Spinal cord (tissue), 10 donors: ENCODE measurements at places on chromosomes 13 and 19. TPM values are rescaled to one million over a fixed set of nuclear protein-coding genes. Genes with fewer than 3 reads are reported as not detected.

Gene KLK2
- polyA plus RNA-seq, result 0.38 TPM

Gene PRSS57
- polyA plus RNA-seq, result 0.15 TPM

Gene ZNF628
- polyA plus RNA-seq, result 6.6 TPM

Gene OR7A5
- not detected for polyA plus RNA-seq

Gene NLRP9
- polyA plus RNA-seq, result not detected

Gene GAPDHS
- not detected for polyA plus RNA-seq

Gene CLIP3
- 331 TPM for polyA plus RNA-seq

Gene WDR88
- polyA plus RNA-seq, result 1.4 TPM

Gene PSG7
- not detected for polyA plus RNA-seq

Gene ZNF574
- polyA plus RNA-seq, result 17.2 TPM

Gene ZNF726
- 8.4 TPM for polyA plus RNA-seq

Gene RHPN2
- polyA plus RNA-seq, result 9.3 TPM

Gene ZNF429
- 31.1 TPM for polyA plus RNA-seq

Gene CEACAM5
- polyA plus RNA-seq, result not detected

Gene MBD3L2
- not detected for polyA plus RNA-seq

Gene ZFR2
- 37.6 TPM for polyA plus RNA-seq

Gene FAAP24
- polyA plus RNA-seq, result 3.4 TPM

Gene ZNF681
- 5.7 TPM for polyA plus RNA-seq

Gene IQCN
- polyA plus RNA-seq, result 5.0 TPM

Gene SIGLEC8
- polyA plus RNA-seq, result 4.7 TPM

Gene RYR1
- 15.1 TPM for polyA plus RNA-seq

Gene IGFL3
- polyA plus RNA-seq, result not detected

Gene PCP2
- not detected for polyA plus RNA-seq

Gene CPB2
- 0.30 TPM for polyA plus RNA-seq

Gene SLC27A5
- 24.4 TPM for polyA plus RNA-seq

Gene ZNF443
- polyA plus RNA-seq, result 7.6 TPM

Gene OR7E24
- polyA plus RNA-seq, result not detected

Gene KCNN4
- 0.79 TPM for polyA plus RNA-seq

Gene UBE2L5
- 1.1 TPM for polyA plus RNA-seq

Gene MAB21L1
- 24.1 TPM for polyA plus RNA-seq

Gene SLC46A3
- polyA plus RNA-seq, result 4.9 TPM

Gene KRTDAP
- polyA plus RNA-seq, result not detected

Gene LILRA5
- 0.54 TPM for polyA plus RNA-seq

Gene PLA2G4C
- polyA plus RNA-seq, result 12.1 TPM

Gene TGFBR3L
- polyA plus RNA-seq, result 4.3 TPM
